Lung (tissue), 17 donors: ENCODE measurements at places on chromosomes 3 and 15. TPM values are rescaled to one million over a fixed set of nuclear protein-coding genes. Genes with fewer than 3 reads are reported as not detected.

GRCh38 chr3:170154569-170155143, 26.9 kb downstream of the PHC3 start:
- no peak overlapping the region for H3K4me3 ChIP-seq
- H3K27me3 ChIP-seq: no peaks in the 10 kb centered on the region
- peaks cover 2% of the 10 kb centered on the region for H3K4me1 ChIP-seq
- DNase-seq: peak; percentile 32
- peaks cover 4% of the 10 kb centered on the region for H3K36me3 ChIP-seq

DNA sequence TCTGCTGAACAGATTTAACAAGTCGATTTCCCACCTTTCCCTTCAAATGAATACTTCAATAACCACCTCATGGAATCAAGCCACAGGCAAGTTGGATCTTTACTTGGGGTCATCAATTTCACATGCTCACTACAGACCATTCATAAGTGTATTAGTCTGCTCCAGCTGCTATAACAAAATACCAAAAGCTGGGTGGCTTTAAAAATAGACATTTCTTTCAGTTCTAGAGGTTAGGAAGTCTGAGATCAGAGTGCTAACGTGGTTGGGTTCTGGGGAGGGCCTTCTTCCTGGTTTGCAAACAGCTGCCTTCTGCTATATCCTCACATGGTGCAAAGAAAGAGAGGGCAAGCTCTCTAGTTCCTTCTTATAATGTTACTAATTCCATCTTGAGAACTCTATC, 5.1 kb downstream of the GPR176 start:
- H3K27me3 ChIP-seq: peaks cover 25% of the 10 kb centered on the region
- DNase-seq: no peak
- no peaks in the 10 kb centered on the region for H3K36me3 ChIP-seq
- H3K4me3 ChIP-seq: no peak overlapping the region
- no peak overlapping the region for H3K27ac ChIP-seq

- H3K27ac ChIP-seq: no peak overlapping the region
- H3K4me3 ChIP-seq: no peak overlapping the region
- H3K4me1 ChIP-seq: no peaks in the 10 kb centered on the region
- no peaks in the 10 kb centered on the region for H3K36me3 ChIP-seq
- no peak for DNase-seq
- no peaks in the 10 kb centered on the region for H3K27me3 ChIP-seq
These were observed 35.1 kb downstream of the B3GNT5 start for GRCh38 chr3:183288117-183288516.

DNA sequence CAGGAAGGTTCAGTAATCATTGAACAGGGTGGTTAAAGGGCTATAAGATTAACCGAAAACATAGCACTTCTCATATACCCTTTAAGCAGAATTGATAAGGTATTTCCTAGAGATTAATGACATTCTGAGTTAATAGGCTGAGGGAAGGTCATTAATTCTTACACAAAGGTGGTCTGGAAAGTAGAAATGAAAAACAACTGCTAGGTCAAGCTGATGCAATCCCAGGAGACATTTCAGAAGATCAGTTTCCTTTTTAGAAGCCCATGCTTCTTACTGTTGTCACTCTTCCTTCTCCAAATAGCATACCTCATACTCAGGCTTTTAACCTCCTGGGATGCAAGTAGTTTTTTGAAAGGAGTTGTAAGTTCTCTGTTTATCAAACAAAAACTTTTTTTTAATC, 8.8 kb downstream of the FILIP1L start:
- H3K27ac ChIP-seq: no peak overlapping the region
- H3K4me3 ChIP-seq: no peak overlapping the region
- DNase-seq: no peak
- no peaks in the 10 kb centered on the region for H3K36me3 ChIP-seq
- peaks cover 14% of the 10 kb centered on the region for H3K4me1 ChIP-seq
- no peaks in the 10 kb centered on the region for H3K27me3 ChIP-seq

DNA sequence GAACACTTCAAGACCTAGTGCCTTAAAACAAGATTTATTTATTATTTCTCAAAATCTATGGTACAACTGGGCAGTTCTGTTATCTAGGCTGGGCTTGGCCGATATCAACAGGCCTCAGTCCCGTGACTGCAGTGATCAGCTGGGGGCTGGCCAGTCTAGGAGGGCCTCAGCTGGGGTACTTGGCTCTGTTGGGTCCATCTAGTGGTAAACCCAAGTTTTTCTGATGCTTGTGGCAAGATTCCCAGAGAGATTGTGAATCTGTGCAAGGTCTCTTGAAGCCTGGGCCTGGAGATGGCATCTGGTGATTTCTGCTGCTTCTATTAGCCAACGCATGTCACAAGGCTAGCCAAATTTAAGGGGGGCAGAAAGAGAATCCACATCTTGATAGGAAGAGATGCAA, 482.4 kb upstream of the SGO1 start:
- H3K36me3 ChIP-seq: no peaks in the 10 kb centered on the region
- DNase-seq: no peak
- no peak overlapping the region for H3K27ac ChIP-seq
- H3K4me1 ChIP-seq: peaks cover 6% of the 10 kb centered on the region

DNA sequence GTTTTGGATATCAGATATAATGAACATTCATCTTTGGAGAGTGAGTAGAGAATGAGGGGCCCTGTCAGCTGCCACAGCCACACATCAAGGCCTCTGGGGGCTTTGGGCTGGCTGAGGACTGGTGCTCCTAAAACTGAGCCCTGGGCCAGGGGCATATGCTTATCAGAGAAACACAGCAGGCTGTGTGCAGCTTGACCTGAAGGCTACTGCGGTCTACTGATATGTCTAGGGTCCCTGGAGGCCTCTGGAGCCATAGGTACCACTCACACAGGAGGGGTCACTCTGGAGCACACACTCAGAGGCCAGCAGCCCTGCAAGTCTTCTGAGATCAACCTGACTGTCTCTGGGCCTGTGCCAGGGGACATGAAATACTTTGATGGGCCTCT, 7.6 kb downstream of the TF start:
- no peak overlapping the region for H3K27ac ChIP-seq
- DNase-seq: no peak
- H3K27me3 ChIP-seq: no peaks in the 10 kb centered on the region
- no peaks in the 10 kb centered on the region for H3K4me1 ChIP-seq
- H3K36me3 ChIP-seq: no peaks in the 10 kb centered on the region

DNA sequence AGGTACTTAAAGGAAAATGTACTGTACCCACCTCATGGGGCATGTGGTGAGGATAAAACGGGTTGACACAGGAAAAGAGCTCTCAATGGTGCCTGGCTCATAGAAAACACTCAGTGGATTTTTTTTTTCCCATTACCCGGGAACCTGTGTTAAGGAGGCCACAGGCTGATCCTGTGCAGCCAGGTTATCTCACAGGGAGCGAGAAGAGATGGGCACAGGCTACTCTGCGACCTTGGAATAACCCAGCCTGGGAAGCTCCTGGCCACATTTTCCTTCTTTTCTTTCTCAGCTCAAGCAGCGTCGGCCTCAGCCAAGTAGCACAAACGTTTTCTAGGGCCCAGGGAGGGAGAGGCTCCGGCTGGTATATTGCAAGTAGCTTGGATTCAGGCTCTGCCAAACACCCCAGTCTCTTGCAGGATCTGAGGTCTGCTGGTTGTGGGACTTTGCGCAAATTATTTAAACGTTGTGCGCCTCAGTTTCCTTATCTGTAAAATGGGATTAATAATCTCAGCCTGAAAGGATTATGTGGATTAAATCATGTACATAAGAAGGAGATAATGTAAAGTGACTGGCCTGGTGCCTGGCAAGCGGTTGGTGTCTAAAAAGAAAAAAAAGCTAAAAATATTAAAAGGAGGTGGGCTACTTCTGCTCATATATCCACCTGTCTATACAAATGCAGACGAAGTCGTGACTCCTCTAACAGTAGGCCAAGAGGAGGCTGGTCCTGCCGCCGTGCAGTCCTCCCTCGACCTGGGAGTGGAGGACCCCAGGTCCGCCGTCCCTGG, 2.2 kb downstream of the FURIN start:
- H3K4me3 ChIP-seq: peak overlapping the region; percentile 81
- H3K27ac ChIP-seq: peak overlapping the region; percentile 97
- H3K27me3 ChIP-seq: no peaks in the 10 kb centered on the region
- peak; percentile 23 for DNase-seq

GRCh38 chr3:127961963-127962362, 46.9 kb downstream of the KBTBD12 start:
- no peaks in the 10 kb centered on the region for H3K36me3 ChIP-seq
- H3K4me1 ChIP-seq: peaks cover under 1% of the 10 kb centered on the region
- no peak overlapping the region for H3K27ac ChIP-seq
- H3K27me3 ChIP-seq: no peaks in the 10 kb centered on the region

GRCh38 chr3:149233323-149233722, 11.7 kb upstream of the CP start:
- no peaks in the 10 kb centered on the region for H3K4me1 ChIP-seq
- H3K4me3 ChIP-seq: no peak overlapping the region
- no peak overlapping the region for H3K27ac ChIP-seq
- no peaks in the 10 kb centered on the region for H3K36me3 ChIP-seq
- H3K27me3 ChIP-seq: no peaks in the 10 kb centered on the region

GRCh38 chr3:125045965-125046364, 9.8 kb downstream of the HEG1 start:
- H3K4me1 ChIP-seq: peaks cover 26% of the 10 kb centered on the region
- no peak overlapping the region for H3K4me3 ChIP-seq
- no peak for DNase-seq
- no peak overlapping the region for H3K27ac ChIP-seq

CTXN2 gene
- polyA plus RNA-seq: not detected

SEMA5B gene
- polyA plus RNA-seq: 0.30 TPM

CACNA2D3 gene
- polyA plus RNA-seq: 1.1 TPM

NANOGP8 gene
- polyA plus RNA-seq: not detected

ZIC1 gene
- polyA plus RNA-seq: under 0.01 TPM

AADACL2 gene
- 0.14 TPM for polyA plus RNA-seq
